ENCODE measurements at places on chromosomes 5 and 9. TPM values are rescaled to one million over a fixed set of nuclear protein-coding genes. Genes with fewer than 3 reads are reported as not detected.

GRCh38 chr9:92494856-92495255, 12.6 kb upstream of the ASPN start:
- no peaks in the 10 kb centered on the region for H3K4me1 ChIP-seq
- no peak for DNase-seq

- no peak overlapping the region for H3K4me3 ChIP-seq
- no peak for DNase-seq
- H3K27ac ChIP-seq: no peak overlapping the region
- H3K36me3 ChIP-seq: no peaks in the 10 kb centered on the region
- H3K4me1 ChIP-seq: peaks cover 4% of the 10 kb centered on the region
Measured at GRCh38 chr5:65923339-65923738, 3.0 kb upstream of the ERBIN start.

DNA sequence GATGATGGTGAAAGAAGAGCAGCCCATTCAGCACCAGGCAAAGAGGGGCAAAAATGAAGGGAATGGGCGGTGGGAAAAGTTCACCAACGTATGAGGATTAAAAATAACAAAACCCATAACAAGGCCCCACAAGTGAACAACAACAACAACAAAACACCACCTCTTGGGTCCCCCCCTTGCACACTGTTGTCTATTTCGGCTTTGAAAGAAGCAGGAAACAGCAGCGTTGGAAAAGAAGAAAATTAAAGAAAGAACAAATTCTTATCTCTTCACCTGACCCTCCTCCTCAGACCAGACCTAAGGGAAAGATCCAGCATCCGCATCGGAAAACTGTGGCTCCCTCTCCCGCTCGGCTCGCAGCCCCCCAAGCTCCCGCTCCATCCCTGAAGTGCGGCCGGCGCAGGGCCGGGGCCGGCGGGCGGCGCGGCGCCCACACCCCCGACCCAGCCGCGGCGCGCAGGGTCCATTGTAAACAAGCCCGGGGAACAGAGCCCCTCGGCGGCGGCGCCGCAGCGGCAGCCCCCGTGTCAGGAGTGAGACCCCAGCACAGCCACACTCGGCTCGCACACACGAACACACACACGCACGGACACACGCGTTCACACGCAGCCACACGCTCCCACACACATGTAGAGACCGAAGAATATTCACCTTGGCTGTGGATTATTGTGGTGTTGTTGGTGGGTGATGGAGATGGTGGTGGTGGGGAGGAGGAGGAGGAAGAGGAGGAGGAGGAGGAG, 535 bp downstream of the RFX3 start:
- H3K27me3 ChIP-seq: no peaks in the 10 kb centered on the region
- no peak for DNase-seq
- H3K4me3 ChIP-seq: peak overlapping the region; percentile 88
- H3K27ac ChIP-seq: peak overlapping the region; percentile 100
- H3K36me3 ChIP-seq: no peaks in the 10 kb centered on the region
- peaks cover 30% of the 10 kb centered on the region for H3K4me1 ChIP-seq

Gene ZFP2
- total RNA-seq: 1.2 TPM

Gene OR13D1
- total RNA-seq: not detected
